ENCODE measurements at places on chromosomes 1 and 21.

- H3K4me1 ChIP-seq, result peaks cover 16% of the 10 kb centered on the region
- DNase-seq, result peak; percentile 44
- no peaks in the 10 kb centered on the region for H3K36me3 ChIP-seq
- H3K27ac ChIP-seq, result no peak overlapping the region
- peak overlapping the region; percentile 92 for H3K4me3 ChIP-seq
- H3K27me3 ChIP-seq, result no peaks in the 10 kb centered on the region
Observed at GRCh38 chr1:225882694-225883615, 775 bp upstream of the TMEM63A start.

GRCh38 chr1:194795917-194796593, 1609.6 kb upstream of the B3GALT2 start:
- no peaks in the 10 kb centered on the region for H3K4me1 ChIP-seq
- no peak overlapping the region for H3K27ac ChIP-seq
- no peaks in the 10 kb centered on the region for H3K36me3 ChIP-seq
- no peak overlapping the region for H3K4me3 ChIP-seq
- DNase-seq, result no peak
- H3K27me3 ChIP-seq, result no peaks in the 10 kb centered on the region

DNA sequence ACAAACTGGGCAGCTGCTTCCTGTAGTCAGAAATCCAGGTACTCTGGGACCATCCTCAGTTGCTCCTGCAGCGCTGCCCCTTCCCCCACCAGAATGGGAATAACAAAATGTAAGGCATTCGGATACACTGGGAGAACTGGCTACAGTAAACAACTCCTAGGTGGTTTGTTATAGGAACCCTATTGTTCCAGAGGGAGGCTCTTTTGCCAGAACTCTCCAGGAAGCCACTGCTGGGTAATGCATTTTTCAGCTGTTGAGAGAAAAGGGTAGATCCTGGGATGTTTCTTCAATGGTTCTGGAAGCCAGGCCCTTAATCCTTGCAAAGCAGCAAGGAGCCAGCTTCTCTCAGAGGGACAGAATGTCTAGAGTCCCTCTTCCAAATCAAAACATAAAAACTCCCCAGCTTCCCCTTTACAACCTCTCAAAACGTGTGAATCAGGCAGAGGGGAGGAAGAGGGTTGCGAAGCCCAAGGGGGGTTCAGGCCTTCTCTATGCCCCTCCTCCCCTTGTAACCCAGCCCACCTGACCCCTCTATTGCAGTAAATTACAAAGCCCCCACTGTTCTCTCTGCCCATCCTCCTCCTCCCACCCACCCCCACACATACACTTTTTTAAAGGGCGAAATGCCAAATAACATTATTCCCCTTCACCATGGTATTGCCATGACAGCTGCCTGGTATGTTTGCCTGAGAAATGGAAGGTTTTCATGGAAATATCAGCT, 29.1 kb downstream of the PLPP3 start:
- peaks cover 17% of the 10 kb centered on the region for H3K4me1 ChIP-seq
- H3K27me3 ChIP-seq, result no peaks in the 10 kb centered on the region
- no peaks in the 10 kb centered on the region for H3K36me3 ChIP-seq
- DNase-seq, result no peak

GRCh38 chr21:45022348-45022675, 52.1 kb upstream of the ADARB1 start:
- no peaks in the 10 kb centered on the region for H3K4me1 ChIP-seq
- no peak for DNase-seq
- H3K4me3 ChIP-seq, result no peak overlapping the region
- no peaks in the 10 kb centered on the region for H3K36me3 ChIP-seq
- no peak overlapping the region for H3K27ac ChIP-seq

DNA sequence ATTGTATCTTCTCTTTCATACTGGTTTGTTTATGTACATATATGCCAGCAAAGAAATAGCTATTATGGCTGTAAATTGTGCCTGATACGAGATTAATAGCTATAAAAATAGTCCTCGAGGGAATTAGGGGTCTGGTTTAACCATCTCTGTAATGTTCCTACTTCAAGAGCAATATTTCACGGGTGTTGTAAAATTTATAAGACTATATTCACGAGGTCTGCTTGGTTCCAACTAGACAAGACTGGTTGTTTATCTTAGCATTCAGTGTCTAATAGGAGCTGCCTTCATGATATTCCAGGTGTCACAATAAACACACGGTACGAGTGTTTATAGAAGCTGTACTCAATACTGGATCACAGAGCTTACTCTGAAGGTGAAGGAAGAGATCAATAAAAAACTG, 389.9 kb downstream of the SIPA1L2 start:
- no peaks in the 10 kb centered on the region for H3K27me3 ChIP-seq
- no peak for DNase-seq
- no peaks in the 10 kb centered on the region for H3K4me1 ChIP-seq
- no peak overlapping the region for H3K4me3 ChIP-seq

DNA sequence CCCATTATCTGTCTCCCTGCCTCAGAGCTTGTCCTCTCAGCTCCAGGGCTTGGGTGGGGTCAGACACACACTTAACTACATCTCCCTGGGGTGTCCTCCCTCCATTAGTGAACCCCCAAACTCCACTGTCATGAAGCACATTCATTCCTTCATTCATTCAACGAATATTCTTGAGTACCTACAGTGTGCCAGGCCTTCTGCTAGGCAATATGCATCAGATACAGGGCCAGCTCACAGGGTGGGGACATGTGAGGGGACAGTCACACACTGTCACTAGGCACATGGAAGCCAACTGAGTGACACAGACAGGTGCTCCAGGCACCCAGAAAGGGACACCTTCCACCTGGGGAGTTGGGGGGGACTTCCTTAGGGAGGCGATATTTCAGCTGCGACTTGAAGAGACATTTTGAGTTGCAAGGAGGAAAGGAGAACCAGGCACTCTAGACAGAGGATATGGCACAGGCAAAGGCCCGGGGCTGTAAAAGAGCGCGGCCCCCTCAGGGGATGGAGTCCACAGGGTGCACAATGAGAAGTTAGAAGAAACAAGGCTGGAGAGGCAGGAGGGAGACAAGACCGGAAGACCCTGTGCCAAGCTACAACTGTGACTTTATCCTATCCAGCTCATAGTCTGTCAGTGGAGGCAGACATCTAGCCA, 8.7 kb upstream of the S100A8 start:
- no peaks in the 10 kb centered on the region for H3K27me3 ChIP-seq
- no peaks in the 10 kb centered on the region for H3K4me1 ChIP-seq
- H3K27ac ChIP-seq, result no peak overlapping the region
- H3K4me3 ChIP-seq, result no peak overlapping the region

DNA sequence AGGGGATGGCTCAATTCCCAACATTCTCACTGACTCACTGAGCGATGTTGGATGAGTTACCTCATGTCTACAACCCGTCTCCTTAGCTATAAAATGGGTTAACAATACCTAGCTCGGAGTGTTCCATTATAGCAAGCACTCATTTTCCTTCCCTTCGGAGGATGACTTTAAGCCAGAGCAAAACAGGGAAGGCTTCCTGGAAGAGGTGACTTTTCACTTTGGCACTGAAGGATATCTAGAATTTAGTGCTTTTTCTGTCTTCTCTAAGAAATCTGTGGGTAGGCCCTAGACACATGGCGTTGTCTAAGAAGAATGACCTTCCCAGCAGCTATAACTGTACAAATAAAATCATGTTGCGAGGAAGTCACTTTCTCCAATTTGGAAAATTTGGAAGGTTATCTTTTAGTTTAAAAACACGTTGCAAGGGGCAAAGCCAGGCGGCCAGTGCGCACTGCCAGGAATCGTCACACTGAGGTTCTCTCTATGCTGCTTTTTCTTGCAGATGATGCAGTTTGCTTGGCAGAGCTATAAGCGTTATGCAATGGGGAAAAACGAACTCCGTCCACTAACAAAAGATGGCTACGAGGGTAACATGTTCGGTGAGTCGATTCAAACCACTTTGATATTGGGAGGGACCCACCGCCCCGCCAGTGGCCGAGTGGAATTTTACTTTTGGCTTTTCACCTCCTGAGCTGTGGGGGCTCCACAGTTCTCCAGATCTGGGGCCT, 69.5 kb downstream of the MAN1C1 start:
- 0 out of 2 replicates have a peak, but pooled peaks cover 2% of the 10 kb centered on the region for H3K4me1 ChIP-seq
- H3K36me3 ChIP-seq, result no peaks in the 10 kb centered on the region
- DNase-seq, result no peak
- H3K4me3 ChIP-seq, result no peak overlapping the region
- H3K27ac ChIP-seq, result no peak overlapping the region
- H3K27me3 ChIP-seq, result no peaks in the 10 kb centered on the region

- peak overlapping the region; percentile 62 for H3K4me3 ChIP-seq
- no peaks in the 10 kb centered on the region for H3K27me3 ChIP-seq
- peak; percentile 96 for DNase-seq
- H3K4me1 ChIP-seq, result peaks cover 59% of the 10 kb centered on the region
- H3K36me3 ChIP-seq, result peaks cover 8% of the 10 kb centered on the region
Observed at GRCh38 chr21:43810505-43811261, 21.3 kb downstream of the RRP1 start.

GRCh38 chr1:186799689-186800054, 29.1 kb upstream of the PLA2G4A start:
- no peak overlapping the region for H3K4me3 ChIP-seq
- H3K36me3 ChIP-seq, result no peaks in the 10 kb centered on the region
- H3K27me3 ChIP-seq, result no peaks in the 10 kb centered on the region
- H3K4me1 ChIP-seq, result no peaks in the 10 kb centered on the region
- H3K27ac ChIP-seq, result no peak overlapping the region

- H3K36me3 ChIP-seq, result no peaks in the 10 kb centered on the region
- no peak overlapping the region for H3K4me3 ChIP-seq
- no peak overlapping the region for H3K27ac ChIP-seq
- no peak for DNase-seq
- no peaks in the 10 kb centered on the region for H3K4me1 ChIP-seq
Observed at GRCh38 chr1:233034836-233035235, 84.4 kb downstream of the NTPCR start.

DNA sequence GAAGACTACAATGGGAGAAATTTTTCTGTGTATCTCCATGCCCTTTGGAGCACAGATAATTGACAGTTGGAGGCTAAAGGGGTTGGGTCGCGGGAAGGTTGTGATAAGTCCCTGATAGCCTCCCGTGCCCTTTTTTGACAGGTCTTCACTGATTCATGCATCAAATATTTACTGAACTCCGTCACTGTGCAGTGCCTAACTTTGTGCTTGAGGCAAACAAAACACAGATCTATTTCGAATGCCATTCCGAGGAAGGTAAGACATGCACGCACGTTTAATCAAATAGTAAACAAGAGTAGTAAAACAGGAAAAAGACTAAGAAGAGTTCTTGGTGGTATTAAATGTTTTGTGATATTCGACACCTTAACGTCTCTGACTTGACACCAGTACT, 494 bp upstream of the PIP5K1A start:
- peaks cover 31% of the 10 kb centered on the region for H3K4me1 ChIP-seq
- peak overlapping the region; percentile 22 for H3K27ac ChIP-seq
- DNase-seq, result peak; percentile 57
- no peaks in the 10 kb centered on the region for H3K27me3 ChIP-seq

DNA sequence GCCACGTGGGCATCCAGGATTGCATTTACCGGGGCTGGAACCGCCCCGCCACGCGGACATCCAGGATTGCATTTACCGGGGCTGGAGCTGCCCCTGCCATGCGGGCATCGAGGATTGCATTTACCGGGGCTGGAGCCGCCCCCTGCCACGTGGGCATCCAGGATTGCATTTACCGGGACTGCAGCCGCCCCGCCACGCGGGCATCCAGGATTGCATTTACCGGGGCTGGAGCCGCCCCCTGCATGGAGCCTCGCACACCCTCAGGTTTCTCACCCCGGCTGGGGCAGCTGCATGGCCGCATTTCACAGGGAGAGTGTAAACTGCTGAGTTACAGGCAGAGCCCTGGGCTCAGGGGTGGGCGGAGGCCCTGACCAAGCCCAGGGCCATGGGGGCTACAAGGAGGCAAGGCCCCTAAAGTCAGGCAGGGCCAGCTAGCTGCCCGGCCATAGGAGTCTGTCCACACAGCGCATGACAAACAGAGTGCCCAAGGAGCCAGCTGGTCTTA, 166.8 kb upstream of the ARHGEF16 start:
- no peak overlapping the region for H3K4me3 ChIP-seq
- H3K36me3 ChIP-seq, result no peaks in the 10 kb centered on the region
- no peak overlapping the region for H3K27ac ChIP-seq
- no peaks in the 10 kb centered on the region for H3K4me1 ChIP-seq

DNA sequence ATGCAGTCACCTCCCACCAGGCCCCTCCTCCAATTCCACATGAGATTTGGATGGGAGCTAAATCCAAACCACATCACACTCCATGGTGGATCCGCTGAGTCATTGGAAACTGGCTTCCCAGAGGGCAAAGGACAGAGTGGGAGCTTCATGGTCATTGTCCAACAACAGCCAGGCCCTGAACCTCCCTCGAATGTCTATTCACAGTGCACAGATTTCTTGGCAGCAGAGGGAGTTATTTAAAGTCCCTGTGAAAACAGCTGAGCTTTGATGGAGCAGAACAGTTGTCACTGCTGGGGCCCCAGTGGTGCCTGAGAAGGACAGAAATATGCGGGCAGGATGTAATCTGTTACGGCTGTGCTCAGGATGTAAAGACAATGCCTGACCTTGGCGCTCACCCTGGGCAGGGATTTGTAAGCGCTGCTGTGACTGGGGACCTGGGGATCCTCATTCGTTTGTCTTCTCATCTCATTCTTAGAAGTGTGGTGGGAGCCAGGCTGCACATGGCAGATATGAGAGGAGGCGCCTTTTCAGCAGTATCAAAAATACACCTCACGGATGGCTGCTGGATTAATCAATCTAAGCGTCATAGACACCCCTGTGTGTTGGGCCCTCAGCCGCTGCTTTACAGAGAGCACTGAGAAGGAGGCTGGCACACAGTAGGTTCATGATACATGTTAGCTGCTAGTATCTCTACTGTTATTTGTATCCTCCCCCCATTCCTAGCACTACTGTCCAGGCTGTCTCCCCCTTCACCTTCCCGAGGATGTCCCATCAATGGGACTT, 439.4 kb downstream of the PTPRU start:
- no peaks in the 10 kb centered on the region for H3K27me3 ChIP-seq
- no peak for DNase-seq
- no peak overlapping the region for H3K4me3 ChIP-seq
- H3K27ac ChIP-seq, result no peak overlapping the region
- H3K36me3 ChIP-seq, result no peaks in the 10 kb centered on the region
- H3K4me1 ChIP-seq, result no peaks in the 10 kb centered on the region

DNA sequence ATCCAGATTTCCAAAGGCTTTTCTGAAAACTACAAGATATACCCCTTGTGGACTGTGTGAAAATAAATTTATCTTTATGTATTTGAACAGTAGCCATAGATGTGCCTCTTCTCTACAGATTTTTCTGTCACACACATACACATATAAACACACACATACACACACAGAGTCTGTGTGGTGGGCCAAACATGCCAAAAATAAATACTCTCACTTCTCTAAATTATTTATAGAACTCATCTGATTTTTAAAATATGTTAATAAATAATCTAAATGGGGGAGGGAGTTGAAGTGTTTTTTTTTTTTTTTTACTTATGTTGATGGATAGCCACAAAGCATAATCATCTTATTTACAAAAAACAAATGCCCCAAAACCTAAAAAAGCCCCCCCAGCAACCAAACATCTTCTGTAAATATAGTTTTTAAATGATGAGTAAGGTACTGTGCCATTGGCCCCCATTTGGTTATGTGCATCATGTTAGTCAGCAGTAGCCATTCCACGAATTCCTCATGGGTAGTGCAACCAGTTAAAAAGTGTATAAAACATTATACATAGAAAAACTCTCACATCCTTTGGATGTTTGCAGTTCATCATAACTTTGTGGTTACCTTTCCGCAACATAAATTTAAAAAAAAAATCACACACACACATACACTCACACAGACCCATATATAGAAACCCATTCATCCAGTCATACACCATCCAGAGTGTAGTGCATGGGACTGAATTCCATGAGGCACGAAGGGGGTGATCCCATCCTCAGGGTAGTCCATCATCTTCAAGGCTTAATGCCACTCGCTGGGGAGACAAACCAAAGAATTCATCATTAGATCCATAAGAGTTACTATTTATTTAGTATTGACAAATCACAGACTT, 8.2 kb upstream of the MAGOH start:
- DNase-seq, result no peak
- H3K27ac ChIP-seq, result no peak overlapping the region
- no peaks in the 10 kb centered on the region for H3K27me3 ChIP-seq
- peaks cover 17% of the 10 kb centered on the region for H3K4me1 ChIP-seq
- H3K36me3 ChIP-seq, result peaks cover 58% of the 10 kb centered on the region
- H3K4me3 ChIP-seq, result no peak overlapping the region

All from Karpas-422 (cell line).